ENCODE measurements at places on chromosomes 12 and 14.

- ATAC-seq, result no peak
Observed at GRCh38 chr12:44960856-44961255, 84.7 kb upstream of the NELL2 start.

GRCh38 chr14:41608681-41609390, 2.2 kb downstream of the LRFN5 start:
- no peak for ATAC-seq

- ATAC-seq, result no peak
Observed at GRCh38 chr14:94631536-94632304, 19.5 kb downstream of the SERPINA3 start.

- ATAC-seq, result no peak
Observed at GRCh38 chr12:52557476-52557875, 4.5 kb upstream of the KRT71 start.

DNA sequence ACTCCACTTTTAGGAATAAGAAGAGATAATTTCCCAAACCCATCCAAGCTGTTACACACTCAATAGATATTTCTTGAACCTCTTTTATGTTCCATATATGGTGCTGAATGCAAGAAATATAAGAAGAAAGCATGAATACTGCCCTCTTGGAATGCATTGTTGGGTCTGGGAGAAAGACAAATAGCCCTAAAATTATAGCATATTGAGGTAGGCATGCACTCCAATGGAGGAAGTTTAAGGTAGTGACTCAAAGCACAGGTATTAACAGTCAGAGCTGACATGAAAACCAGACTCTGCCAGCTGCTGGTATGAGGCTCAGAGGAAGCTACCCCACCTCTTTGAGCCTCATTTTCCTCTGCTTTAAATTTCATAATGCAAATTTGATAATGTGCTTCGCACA, 261.3 kb upstream of the NOS1 start:
- no peak for ATAC-seq

- ATAC-seq, result no peak
Observed at GRCh38 chr12:48040354-48040753, 36.1 kb upstream of the COL2A1 start.

DNA sequence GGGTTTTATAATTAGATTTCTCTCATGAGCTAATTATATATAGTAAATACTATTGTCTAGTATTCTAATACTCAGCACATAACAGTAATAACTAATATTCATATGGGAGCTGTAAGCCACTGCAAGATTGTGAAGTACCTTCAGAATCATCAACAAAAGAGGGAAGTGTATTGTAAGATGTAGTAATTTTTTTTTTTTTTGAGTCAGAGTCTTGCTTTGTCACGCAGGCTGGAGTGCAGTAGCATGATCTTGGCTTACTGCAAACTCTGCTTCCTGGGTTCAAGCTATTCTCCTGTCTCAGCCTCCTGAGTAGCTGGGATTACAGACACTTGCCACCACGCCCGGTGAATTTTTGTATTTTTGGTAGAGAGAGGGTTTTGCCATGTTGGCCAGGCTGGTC, 3.1 kb downstream of the GPR33 start:
- ATAC-seq, result peak; percentile 59
